ENCODE measurements at places on chromosomes 7 and 10.

GRCh38 chr10:18323916-18324315 is 183.7 kb downstream of the CACNB2 start:
- DNase-seq, result no peak

DNA sequence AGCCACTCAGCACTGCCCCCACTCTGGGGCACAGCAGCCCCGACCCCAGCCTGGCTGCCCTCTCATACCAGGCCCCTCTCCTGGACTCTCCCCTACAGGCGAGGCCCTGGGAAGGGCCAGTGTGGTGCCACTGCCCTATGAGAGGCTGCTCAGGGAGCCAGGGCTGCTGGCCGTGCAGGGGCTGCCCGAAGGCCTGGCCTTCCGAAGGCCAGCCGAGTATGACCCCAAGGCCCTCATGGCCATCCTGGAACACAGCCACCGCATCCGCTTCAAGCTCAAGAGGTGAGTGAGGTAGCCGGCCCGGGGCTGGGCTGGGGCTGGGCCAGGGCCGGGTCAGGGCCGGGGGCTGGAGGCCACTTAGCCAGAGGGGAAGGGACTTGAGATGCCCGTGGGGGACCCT is 64.3 kb downstream of the GTF2IRD1 start:
- no peak for DNase-seq

- DNase-seq, result no peak
These were observed 303.3 kb upstream of the IGFBP3 start for GRCh38 chr7:46224363-46224762.

- DNase-seq, result no peak
These were observed 6.6 kb downstream of the LDB3 start for GRCh38 chr10:86674912-86675311.

- DNase-seq, result no peak
These were observed 69.2 kb upstream of the UNC5B start for GRCh38 chr10:71143170-71143569.

- peak; percentile 57 for DNase-seq
These were observed 124.0 kb downstream of the TMEM130 start for GRCh38 chr7:98745722-98746318.

- no peak for DNase-seq
These were observed 419.5 kb downstream of the PAXIP1 start for GRCh38 chr7:154583454-154583853.

GRCh38 chr7:30028749-30029635 is 780 bp downstream of the PLEKHA8 start:
- DNase-seq, result peak; percentile 61

GRCh38 chr10:6406220-6407033 is 173.6 kb downstream of the PRKCQ start:
- DNase-seq, result peak; percentile 51

- DNase-seq, result peak; percentile 27
These were observed 25.5 kb downstream of the FAM107B start for GRCh38 chr10:14749070-14749809.

All from KBM-7 (cell line).